NT2/D1 (cell line): ENCODE measurements at places on chromosomes 2 and 18.

GRCh38 chr2:225171350-225171749 is 129.1 kb upstream of the DOCK10 start:
- DNase-seq: no peak

- peak; percentile 6 for DNase-seq
These were observed 102.1 kb downstream of the ATAD2B start for GRCh38 chr2:23824777-23825212.

DNA sequence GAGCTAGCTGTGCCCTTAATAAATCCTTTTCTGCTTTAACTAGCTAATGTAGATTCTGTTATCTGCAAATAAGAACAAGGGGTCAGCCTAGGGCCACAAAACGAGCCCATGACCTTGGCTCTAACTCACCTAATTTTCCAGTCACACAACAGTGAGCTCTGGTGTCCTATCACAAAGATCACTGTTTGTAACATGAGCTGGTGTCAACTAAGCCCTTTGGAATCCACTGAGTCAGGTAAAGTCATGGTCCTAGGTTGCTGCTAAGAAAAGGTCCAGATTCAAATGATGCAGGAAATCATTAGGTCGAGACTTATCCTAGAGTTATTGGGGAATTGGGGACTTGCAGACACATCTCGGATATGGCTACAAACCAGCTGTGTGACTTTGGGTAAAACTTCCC is 49.9 kb downstream of the ST8SIA5 start:
- DNase-seq: no peak

- no peak for DNase-seq
These were observed 42.0 kb downstream of the SPC25 start for GRCh38 chr2:168848225-168848624.

DNA sequence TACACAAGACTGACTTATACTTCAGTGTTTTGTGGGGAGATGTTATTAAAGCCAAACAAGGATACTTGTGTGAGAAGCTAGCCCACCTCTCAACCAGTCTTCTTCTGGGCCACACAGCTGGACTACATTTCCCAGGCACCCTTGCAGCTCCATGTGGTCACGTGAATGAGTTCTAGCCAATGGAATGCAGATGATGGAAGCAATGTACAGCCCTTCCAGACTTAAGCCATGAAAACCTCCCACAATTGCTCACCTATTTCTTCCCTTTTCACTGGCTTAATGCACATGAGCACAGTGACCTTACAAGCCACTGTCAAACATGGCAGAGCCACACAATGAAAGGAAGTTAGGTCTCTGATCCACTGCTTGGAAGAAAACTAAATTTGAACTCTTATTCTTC is 20.4 kb upstream of the FEZ2 start:
- peak; percentile 76 for DNase-seq

- peak; percentile 89 for DNase-seq
These were observed 39.9 kb upstream of the DARS1 start for GRCh38 chr2:136025057-136025973.

GRCh38 chr2:211495339-211495738 is 938.9 kb downstream of the CPS1 start:
- no peak for DNase-seq

DNA sequence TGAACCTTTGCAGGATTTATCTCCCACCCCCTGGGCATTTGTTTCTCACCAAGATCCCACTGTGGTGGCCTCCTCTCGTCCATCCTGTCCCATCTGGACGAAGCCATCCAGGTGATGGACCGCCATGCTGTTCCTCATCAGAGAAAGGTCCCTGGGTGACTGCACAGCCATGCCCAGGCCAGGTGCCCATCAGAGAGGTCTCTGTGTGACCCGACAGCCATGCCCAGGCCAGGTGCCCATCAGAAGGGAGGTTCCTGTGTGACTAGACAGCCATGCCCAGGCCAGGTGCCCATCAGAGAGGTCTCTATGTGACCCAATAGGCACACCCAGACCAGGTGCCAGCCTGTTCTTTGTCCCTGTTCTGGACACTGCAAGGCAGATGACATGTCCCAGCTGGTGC is 360.9 kb upstream of the SALL3 start:
- no peak for DNase-seq

DNA sequence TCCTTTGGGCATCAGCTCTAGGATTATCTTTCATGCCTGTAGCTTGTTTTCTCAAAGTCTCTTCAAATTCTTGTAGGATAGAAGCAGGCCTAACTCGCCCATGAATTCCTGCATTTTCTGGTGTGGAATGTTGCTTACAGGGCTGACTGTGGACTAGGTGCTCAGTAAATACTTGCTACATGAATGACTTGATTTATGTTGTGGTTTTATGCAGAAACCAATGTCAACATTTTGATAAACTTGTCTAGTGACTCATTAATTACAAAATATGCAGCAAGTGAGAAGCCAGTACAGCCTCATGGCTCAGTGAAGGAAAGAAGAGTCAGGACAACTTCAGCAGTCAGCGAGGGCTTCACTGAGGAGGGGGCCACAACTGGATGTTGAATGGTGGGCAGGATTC is 110.6 kb upstream of the SIX2 start:
- DNase-seq: no peak

GRCh38 chr18:35868915-35869314 is 103.6 kb upstream of the RMP24 start:
- no peak for DNase-seq

GRCh38 chr2:183126635-183127034 is 2.4 kb downstream of the NUP35 start:
- no peak for DNase-seq

- DNase-seq: no peak
These were observed 10.0 kb downstream of the INPP4A start for GRCh38 chr2:98454500-98455235.

DNA sequence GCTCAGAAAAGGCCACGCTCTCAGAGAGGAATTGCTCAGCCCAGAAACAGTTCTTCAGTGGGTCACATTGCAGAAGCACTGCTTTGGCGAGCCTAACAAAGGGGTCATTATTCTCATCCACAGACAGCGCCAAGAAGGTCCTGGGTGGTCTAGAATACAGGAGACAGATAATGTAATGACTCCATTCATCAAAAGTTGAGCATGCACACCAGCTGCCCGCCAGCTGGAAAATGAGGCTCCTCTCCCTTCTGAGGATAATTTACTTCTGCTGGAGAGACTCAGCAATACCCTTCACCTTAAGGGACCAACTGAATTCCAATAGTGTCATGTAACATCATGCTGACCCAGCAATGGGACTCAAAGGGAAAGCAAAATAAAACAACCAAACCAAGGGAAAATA is 79.9 kb downstream of the TRIB2 start:
- no peak for DNase-seq

DNA sequence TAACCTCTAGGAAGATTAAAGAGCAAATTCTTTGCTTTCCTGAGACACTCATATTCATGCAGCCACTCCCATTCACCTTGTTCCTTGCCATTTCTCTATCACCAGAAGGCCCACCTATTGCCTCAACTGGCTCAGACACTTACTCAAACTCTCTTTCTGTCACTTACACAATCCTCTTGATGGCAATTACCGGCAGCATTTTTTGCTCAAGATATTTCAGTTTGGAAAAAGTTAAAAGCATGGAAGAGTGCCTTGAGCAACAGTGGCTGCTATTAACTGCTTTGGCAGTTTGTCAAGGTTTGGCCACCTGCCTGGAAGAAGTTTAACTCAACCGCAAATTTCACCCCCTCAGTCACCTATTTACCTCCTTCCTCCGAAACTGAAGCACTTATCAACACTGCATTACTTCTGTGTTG is 1104.0 kb upstream of the PIK3C3 start:
- DNase-seq: no peak

- DNase-seq: no peak
These were observed 59.1 kb downstream of the TPO start for GRCh38 chr2:1472350-1472749.

- no peak for DNase-seq
These were observed 119.9 kb upstream of the SERTAD2 start for GRCh38 chr2:64773461-64774118.

DNA sequence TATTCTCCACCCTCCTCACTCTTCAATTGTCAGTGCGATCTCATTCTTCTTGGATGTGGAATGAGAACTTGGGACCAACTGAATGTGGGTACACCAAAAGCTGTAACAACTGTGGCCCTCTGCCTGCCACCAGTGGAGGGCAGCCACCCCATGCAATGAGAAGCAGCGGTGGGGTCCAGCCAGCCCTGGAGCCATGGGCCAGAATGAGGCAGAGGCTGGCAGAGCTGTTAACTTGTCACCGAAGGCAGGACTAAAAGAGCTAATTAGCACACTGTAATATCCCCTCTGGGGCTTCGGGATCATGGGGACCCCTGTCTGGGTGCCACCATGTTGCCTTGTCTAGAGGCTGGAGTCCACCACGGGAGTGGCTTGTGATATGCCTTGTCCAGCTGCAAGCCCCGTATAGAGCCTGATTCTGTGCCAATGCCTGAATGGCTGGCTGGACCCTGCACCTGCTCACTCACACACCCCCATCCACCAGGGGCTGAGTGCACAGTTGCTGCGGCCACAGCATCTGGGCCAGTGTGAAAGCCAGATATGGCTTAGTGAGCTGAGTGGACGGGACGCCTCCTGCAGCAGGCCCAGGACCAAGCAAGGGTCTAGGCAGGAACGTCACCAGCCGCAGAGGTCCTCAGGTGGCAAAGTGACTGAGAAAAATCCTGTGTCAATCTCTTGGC is 680.5 kb downstream of the DSC3 start:
- no peak for DNase-seq

DNA sequence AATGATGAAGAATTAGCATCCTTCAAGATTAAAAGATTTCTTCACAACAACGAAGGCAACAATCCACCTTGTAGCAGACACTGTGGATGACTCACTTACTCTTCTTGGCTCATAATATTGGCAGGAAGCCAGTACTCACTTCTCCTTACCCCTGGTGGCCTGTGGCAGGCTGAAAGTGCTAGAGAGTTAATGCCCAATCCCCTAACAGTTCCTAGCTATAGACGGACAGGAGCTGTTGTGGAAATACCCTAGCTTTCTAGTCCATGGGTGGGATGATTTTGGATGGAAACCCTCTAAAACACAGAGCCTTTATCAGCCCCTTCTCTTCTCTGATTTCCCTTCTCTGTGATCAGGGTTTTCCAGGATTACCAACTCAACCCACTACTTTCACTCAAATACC is 128.6 kb upstream of the NYAP2 start:
- peak; percentile 11 for DNase-seq

- no peak for DNase-seq
These were observed 537.6 kb upstream of the SETBP1 start for GRCh38 chr18:44143072-44143471.

DNA sequence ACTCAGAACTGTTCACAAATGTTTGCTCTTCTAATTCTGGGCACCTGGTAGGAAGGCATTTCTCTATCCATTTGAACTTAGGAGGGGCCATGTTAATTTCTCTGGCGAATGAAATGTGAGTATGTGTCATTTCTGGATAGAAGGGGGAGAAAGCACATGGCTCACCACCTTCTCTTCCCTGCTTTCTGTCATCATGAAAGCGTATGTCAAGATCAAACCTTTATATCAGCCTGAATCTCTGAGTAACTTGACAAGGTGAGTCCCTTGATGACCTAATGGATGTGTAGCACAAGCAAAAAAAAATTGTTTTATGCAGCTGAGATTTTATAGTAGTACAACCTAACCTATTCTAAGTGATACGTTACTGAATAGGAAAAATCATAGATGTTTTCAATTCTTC is 12.1 kb upstream of the LCT start:
- DNase-seq: no peak

DNA sequence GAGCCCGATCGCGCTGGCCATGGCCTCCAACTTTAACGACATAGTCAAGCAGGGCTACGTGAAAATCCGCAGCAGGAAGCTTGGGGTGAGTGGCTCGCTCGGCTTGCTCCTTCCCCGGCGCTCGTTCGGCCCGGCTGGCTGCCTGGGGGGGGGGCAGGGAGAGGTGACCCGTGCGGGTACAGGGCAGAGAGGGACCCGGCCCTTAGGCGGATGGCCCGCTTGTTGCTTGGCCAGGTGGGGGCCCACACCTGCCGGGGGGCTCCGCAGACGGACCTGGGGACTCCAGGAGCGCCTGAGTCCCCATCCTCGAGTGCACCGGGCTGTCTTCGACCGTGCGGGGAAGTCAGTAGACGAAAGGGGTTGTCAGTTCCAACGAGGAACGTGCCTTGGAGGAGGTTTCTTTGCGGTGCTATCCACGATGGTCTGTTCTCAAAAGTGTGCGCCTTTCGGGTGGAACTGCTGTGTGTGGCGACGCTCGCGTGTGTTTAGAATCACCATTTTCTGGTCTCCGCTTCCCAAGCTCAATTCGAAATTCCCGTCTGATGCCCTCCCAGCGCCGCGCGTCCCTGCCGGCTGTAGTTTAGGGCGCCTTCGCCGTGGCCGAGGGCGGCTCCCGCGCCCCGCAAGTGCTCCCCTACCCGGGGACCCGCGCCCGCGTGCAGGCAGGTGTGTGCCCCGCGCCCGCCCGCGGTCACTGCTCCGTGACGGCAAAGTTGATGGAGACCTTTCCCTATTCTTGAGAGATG is 711 bp downstream of the DOK6 start:
- DNase-seq: no peak

GRCh38 chr2:103789381-103790095 is 1027.7 kb downstream of the TMEM182 start:
- peak; percentile 54 for DNase-seq

GRCh38 chr2:28544405-28544921 is 48.6 kb downstream of the PLB1 start:
- DNase-seq: peak; percentile 16

GRCh38 chr18:72470391-72470790 is 73.8 kb downstream of the CBLN2 start:
- DNase-seq: no peak

GRCh38 chr2:8496617-8497016 is 185.2 kb upstream of the ID2 start:
- DNase-seq: no peak

GRCh38 chr2:202408546-202409140 is 32.5 kb downstream of the BMPR2 start:
- no peak for DNase-seq

GRCh38 chr2:56184500-56185011 is 766 bp downstream of the CCDC85A start:
- no peak for DNase-seq

DNA sequence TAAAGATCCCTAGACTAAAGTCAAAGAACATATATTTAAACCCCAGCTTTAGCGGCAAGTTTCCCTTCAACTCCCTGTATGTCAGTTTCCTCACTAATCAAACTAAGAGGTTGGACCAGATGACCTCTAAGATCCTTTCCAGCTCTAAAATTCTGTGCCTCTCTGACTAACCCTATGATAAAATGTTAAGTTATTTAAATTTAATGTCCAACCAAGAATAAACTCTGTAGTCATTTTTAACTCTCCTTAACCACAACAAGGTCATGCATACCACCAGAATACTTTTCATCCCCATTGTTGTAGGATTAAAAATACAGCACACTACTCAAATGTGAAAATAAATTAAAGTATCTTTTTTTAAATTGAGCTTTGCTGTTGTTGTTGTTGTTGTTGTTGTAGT is 5.2 kb upstream of the PDE1A start:
- DNase-seq: no peak

DNA sequence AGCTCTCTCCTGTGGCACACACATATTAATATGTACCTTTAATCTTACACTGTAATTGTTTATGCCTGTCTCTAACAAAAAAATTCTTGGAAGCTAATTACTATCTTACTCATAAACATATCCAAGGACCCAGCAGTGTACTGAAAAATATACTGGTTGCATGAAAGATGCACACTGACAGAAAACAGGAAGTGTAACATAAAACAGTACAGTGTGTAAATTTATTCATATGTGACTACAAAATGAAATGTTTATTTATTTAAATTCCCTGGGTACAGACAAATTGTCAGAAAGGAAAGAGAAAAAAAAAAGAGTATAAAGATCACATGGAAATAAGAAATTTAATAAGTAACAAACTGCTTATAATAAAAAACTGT is 28.5 kb downstream of the TMEM131 start:
- no peak for DNase-seq
